ENCODE measurements at places on chromosomes 11 and 22.

- DNase-seq, result no peak
Observed at GRCh38 chr11:107840129-107840484, 18.5 kb downstream of the SLC35F2 start.

DNA sequence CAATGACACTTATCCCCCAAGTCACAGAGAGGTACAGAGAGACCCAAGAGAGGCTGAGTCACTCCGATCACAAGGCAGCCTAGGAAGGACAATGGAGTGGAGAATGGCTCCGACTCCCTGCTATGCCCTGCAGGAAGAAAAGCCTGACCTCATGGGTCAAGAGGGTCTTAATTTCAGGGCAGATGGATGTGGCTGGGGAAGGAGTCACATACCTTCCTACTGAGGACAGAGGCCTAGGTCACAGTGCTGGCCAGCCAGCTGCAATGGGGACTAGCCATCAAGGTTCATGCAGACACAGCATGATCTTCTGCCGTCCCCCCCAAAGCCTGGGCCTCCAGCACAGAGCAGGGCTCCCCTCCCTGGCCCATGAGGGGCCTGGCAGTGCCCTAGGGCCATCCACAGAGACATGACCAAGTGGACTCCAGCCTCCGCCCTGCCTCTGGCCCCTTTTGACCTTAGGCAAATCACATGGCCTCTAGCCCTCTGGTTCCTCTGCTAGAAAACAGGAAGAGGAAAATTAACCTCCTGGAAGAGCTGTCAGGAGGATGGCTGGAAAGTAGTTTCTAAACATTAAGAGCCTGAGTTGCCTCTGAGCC lies 1.8 kb downstream of the ARRB1 start:
- no peak for DNase-seq

GRCh38 chr22:17753401-17753989 lies 20.8 kb downstream of the BID start:
- DNase-seq, result no peak

GRCh38 chr22:48844056-48844675 lies 983.5 kb downstream of the BRD1 start:
- DNase-seq, result no peak

GRCh38 chr11:48103621-48104567 lies 112.7 kb upstream of the OR4B1 start:
- no peak for DNase-seq

GRCh38 chr11:17392872-17393271 lies 4.4 kb upstream of the KCNJ11 start:
- DNase-seq, result no peak

DNA sequence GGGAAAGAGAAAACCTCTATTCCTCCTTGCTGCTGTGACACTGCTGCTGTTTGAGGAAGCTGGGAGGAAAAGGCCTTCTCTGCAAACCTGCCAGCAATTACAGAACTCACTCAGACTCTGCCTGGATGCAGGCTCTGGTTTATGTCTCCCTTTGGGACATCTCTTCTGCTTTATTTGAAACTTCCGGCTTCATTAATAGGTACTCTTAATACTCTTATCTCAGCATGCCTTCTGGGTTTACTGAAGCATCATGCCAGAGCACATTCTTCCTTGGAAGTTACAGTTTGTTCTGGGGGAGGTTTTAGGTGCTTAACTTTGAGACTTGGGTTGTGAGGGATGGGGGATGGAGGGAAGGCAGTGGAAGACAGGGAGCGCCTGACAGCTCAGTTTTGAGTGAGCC lies 79.9 kb downstream of the NAV2 start:
- DNase-seq, result no peak

DNA sequence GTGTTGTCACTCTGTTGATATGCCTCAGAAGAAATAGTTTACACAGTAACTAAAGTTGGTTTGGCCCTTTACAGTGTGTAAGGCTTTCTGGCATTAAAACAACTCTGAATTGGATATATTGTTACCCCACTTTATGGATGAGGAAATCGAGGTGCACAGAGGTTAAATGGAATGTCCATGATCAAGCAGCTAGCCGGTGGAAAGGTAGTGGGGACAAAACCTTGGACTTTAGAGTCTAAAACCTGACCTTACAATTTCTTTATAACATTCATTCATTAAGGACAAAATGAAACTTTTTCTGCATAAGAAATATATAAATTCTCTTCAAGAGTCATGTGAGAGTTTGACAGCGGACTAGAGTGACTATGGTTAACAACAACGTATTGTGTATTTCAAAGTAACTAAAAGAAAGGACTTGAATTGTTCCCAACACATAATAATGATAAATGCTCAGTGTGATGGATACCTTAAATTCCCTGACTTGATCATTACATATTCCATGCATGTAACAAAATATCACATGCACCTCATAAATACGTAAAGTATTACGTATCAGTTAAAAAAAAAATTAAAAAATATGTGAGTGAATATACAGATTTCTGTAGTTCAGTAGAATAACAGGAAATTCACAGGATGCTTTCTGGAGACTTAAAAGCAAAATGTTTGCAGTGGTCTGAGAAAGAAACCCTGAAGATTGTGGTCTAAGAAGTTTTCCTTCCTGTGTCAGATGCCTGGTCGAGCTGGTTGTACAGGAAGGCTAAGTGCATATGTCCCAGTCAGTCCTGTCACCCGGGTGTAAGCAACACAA lies 51.0 kb downstream of the TEAD1 start:
- DNase-seq, result no peak

DNA sequence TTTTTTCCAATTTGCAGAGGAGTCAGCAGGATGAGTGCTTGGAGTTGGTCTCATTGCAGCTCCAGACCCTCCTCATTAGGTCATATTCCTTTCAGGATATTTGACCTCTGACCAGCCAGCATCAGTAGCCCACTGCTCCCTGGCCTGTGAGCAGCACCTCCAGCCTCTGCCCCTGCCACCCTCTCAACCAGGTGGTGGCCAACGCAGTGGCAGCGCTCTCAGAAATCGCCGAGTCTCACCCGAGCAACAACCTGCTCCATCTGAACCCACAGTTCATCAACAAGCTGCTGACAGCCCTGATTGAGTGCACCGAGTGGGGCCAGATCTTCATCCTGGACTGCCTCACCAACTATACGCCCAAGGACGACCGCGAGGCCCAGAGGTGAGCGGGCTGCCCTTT lies 27.0 kb downstream of the C22orf42 start:
- DNase-seq, result no peak

GRCh38 chr22:27193215-27193614 lies 535.8 kb downstream of the MIAT start:
- no peak for DNase-seq

GRCh38 chr22:31119026-31119717 lies 3.6 kb upstream of the INPP5J start:
- DNase-seq, result no peak
